ENCODE measurements at places on chromosomes 16 and 17.

GRCh38 chr16:88444826-88445582, 8.1 kb upstream of the ZFPM1 start:
- H3K27ac ChIP-seq, result no peak overlapping the region
- ATAC-seq, result no peak
- H3K4me3 ChIP-seq, result no peak overlapping the region
- H3K36me3 ChIP-seq, result no peaks in the 10 kb centered on the region
- peaks cover 10% of the 10 kb centered on the region for H3K4me1 ChIP-seq
- peaks cover 47% of the 10 kb centered on the region for H3K27me3 ChIP-seq

DNA sequence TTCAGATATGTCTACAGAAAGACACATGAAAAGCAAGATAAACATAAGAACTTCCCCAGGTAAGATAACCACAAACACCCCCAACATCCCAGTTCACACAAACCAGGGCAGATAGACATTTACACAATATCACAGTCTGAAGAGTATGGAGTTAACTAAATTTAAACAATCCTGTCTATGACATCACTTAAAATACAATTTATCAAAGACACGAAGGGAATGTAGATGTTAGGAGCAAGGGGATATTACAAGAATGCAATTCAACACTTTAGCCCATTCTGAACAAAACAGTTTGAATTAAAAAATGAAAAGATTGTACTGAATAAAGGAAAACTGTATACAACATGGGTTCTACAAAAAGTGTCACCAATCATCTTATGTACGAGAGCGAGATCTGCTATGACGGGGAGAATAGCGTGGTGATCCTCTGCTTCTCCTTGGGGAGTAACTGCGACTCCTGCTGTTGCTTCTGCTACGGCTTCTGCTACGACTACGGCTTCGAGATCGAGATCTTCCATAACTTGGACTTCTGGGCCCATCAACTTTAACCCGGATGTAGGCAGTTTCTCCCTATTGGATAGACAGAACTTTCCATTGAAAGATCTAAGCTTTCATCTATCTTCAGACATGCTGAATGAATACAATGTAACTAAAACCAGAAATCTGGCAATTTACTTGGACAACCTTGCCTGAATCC, 1.9 kb downstream of the SRSF1 start:
- peaks cover 22% of the 10 kb centered on the region for H3K4me1 ChIP-seq
- peaks cover 48% of the 10 kb centered on the region for H3K36me3 ChIP-seq
- peak overlapping the region; percentile 81 for H3K4me3 ChIP-seq
- ATAC-seq, result no peak
- peak overlapping the region; percentile 98 for H3K27ac ChIP-seq

- peaks cover 11% of the 10 kb centered on the region for H3K27me3 ChIP-seq
- ATAC-seq, result no peak
- H3K27ac ChIP-seq, result no peak overlapping the region
- H3K4me3 ChIP-seq, result no peak overlapping the region
- no peaks in the 10 kb centered on the region for H3K4me1 ChIP-seq
- no peaks in the 10 kb centered on the region for H3K36me3 ChIP-seq
These were observed 26.7 kb downstream of the FA2H start for GRCh38 chr16:74747716-74748615.

GRCh38 chr17:35515027-35515426, 22.5 kb downstream of the SLFN12L start:
- ATAC-seq, result no peak
- peaks cover 65% of the 10 kb centered on the region for H3K27me3 ChIP-seq
- no peak overlapping the region for H3K27ac ChIP-seq
- no peaks in the 10 kb centered on the region for H3K4me1 ChIP-seq
- H3K4me3 ChIP-seq, result no peak overlapping the region

- no peak for ATAC-seq
- peaks cover 6% of the 10 kb centered on the region for H3K27me3 ChIP-seq
- no peak overlapping the region for H3K4me3 ChIP-seq
- H3K36me3 ChIP-seq, result no peaks in the 10 kb centered on the region
- H3K4me1 ChIP-seq, result no peaks in the 10 kb centered on the region
These were observed 19.8 kb downstream of the HS3ST3A1 start for GRCh38 chr17:13581925-13582324.

GRCh38 chr17:45386178-45386577, 46.5 kb downstream of the ARHGAP27 start:
- H3K27ac ChIP-seq, result no peak overlapping the region
- H3K4me1 ChIP-seq, result peaks cover 3% of the 10 kb centered on the region
- H3K36me3 ChIP-seq, result no peaks in the 10 kb centered on the region
- no peak overlapping the region for H3K4me3 ChIP-seq
- H3K27me3 ChIP-seq, result peaks cover 23% of the 10 kb centered on the region

GRCh38 chr17:15185625-15185991, 79.5 kb downstream of the PMP22 start:
- H3K27me3 ChIP-seq, result no peaks in the 10 kb centered on the region
- H3K27ac ChIP-seq, result no peak overlapping the region
- ATAC-seq, result peak; percentile 75
- H3K4me3 ChIP-seq, result no peak overlapping the region
- H3K36me3 ChIP-seq, result no peaks in the 10 kb centered on the region

DNA sequence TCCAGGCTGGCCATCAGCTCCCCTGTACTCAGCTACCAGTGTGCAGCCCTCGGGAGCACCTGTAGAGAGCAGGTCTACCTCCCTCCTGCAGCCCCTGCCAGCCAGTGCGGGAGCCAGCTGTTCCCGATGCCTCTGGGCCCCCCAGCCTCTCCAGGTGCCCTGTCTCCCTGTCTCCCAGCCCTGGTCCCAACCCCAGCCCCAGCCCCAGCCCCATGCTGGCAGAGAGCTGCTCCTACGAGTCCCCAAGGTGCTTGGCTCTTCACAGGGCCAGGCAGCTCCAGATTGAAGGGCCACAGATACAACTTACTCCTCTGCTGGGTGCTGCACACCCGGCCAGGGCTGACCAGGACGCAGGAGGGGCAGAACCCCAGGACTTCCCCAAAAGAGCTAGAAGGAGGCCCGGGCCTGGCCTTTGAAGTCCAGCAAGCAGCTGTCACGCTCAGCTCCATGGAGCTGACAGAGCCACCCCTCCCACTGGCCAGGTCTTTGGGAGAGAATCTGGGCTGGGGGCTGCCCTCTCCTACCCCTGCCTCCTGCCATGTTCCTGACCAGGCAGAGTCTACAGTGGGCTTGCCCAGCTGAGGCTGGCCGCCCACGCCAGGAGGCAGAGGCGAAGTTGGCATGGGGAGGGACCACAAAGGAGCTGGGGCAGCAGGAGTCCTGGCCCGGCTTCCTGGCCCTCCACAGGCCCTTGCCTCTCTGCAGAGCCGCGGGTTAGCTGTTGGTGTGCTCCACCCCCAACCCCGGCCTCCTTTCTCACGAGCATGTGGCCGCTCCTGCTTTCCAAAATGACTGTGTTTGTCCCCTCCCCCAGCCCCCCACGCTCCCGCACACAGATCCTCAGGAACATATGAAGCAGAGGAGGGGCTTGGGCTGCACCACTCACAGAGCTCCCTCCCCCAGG, 9.5 kb upstream of the ADAM11 start:
- H3K27me3 ChIP-seq, result no peaks in the 10 kb centered on the region
- peak overlapping the region; percentile 25 for H3K4me3 ChIP-seq
- no peak overlapping the region for H3K27ac ChIP-seq
- no peaks in the 10 kb centered on the region for H3K36me3 ChIP-seq

- peaks cover 38% of the 10 kb centered on the region for H3K36me3 ChIP-seq
- no peak overlapping the region for H3K27ac ChIP-seq
- no peaks in the 10 kb centered on the region for H3K4me1 ChIP-seq
These were observed 19.5 kb downstream of the MYO15B start for GRCh38 chr17:75607086-75607485.

DNA sequence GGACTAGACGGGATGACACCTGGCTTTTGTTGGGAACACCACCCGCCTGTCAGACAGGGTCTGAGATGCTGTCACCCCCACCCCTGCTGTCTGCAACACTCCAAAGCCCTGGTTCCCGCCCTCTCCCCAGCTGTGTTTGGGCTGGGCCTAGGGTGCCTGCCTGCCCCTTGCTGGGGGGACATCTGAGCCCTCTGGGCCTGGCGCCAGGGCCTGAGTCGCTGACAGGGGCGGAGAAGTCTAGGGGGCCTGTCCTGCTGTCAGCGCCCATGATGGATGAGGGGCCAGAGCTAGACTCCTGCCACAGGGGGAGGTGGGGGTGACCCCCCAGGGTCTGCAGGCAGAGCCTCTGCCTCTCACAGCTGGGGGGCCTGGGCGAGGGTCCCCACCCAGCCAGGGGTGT, 7.6 kb upstream of the PKMYT1 start:
- H3K27me3 ChIP-seq, result peaks cover 45% of the 10 kb centered on the region
- no peak overlapping the region for H3K4me3 ChIP-seq
- no peak for ATAC-seq
- peaks cover 3% of the 10 kb centered on the region for H3K4me1 ChIP-seq
- H3K27ac ChIP-seq, result no peak overlapping the region
- H3K36me3 ChIP-seq, result no peaks in the 10 kb centered on the region

DNA sequence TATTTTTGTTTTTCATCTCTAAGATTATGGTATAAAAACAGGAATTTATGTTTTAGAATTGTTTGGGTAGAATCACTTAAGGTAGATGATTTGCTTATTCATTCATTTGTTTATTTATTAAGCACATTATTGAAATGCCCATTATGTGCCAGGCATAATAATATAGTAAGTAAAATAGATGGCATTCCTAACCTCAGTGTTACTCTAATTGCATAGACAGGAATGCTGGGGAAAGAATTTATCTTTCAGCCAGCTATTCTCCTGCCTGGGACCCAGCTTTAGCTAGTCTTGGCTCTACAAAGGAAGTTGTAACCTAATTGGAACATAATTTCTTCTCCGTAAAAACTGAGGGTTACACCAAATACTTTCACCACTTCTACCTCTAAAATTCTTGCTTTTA, 44.6 kb downstream of the NFAT5 start:
- H3K27me3 ChIP-seq, result no peaks in the 10 kb centered on the region
- H3K4me1 ChIP-seq, result peaks cover 18% of the 10 kb centered on the region
- no peaks in the 10 kb centered on the region for H3K36me3 ChIP-seq
- ATAC-seq, result no peak
- peak overlapping the region; percentile 20 for H3K27ac ChIP-seq

DNA sequence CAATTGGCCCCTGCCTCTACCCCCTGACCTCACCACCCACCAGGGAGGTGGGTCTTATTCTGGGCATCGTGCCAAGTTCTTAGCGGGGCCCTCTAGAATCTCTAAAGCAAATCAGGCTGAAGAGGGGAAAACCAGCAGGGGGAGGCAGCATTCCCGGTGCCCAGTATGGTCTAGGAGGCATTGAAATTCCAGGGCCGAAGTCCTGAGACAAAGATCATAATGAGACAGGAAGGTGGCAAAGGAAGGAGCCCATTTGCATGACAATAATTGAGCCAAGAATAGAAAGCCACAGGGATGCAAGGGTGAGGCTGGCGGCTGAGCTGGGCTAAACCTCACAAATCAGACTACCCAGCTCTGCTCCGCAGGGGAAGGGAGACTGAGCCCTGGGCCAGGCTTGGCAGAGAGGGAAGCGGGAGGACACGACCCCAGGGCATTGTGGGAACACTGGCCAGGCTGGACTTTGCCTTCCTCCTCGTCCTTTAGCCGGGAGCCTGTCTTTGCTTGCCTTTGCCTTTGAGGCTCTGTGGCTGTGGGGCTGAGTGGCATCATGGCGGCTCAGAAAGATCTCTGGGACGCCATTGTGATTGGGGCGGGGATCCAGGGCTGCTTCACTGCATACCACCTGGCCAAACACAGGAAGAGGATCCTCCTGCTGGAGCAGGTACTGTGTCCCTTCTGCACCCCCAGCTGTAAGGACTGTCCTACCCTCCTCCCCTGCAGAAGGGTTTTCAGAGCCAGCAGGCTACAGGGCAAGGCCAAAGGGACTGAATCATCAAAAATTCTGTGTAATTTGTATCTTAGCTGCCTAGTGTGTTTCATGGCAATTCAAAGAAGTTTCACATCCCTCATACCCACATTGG, at the start of gene PIPOX:
Gene PIPOX (plus strand): TSS at position 463 of the 860 bp plus-strand sequence. CDS start 85 bp downstream, at position 548.
- H3K4me3 ChIP-seq, result no peak within 1 kb of the TSS
- H3K27me3 ChIP-seq, result no peaks in the 10 kb centered on the region
- H3K36me3 ChIP-seq, result no peaks in the 10 kb centered on the region
- no peaks in the 10 kb centered on the region for H3K4me1 ChIP-seq
- ATAC-seq, result peak; percentile 25

- no peaks in the 10 kb centered on the region for H3K36me3 ChIP-seq
- no peaks in the 10 kb centered on the region for H3K27me3 ChIP-seq
- H3K4me3 ChIP-seq, result no peak overlapping the region
- H3K27ac ChIP-seq, result no peak overlapping the region
These were observed 86.1 kb upstream of the HSBP1 start for GRCh38 chr16:83721676-83722075.

GRCh38 chr16:84093879-84094270, 22.9 kb downstream of the MBTPS1 start:
- H3K36me3 ChIP-seq, result peaks cover 100% of the 10 kb centered on the region
- H3K27ac ChIP-seq, result no peak overlapping the region
- H3K4me3 ChIP-seq, result no peak overlapping the region
- no peak for ATAC-seq
- no peaks in the 10 kb centered on the region for H3K27me3 ChIP-seq

GRCh38 chr17:38799501-38800236, at the start of gene PIP4K2B:
PIP4K2B (minus strand) TSS chr17:38799556; CDS start chr17:38799424, 132 bp downstream.
- H3K4me3 ChIP-seq, result peak within 1 kb of the TSS; percentile 94
- H3K27me3 ChIP-seq, result no peaks in the 10 kb centered on the region
- peak; percentile 97 for ATAC-seq

Data from gastroesophageal sphincter (tissue), 4 donors.